ENCODE measurements at places on chromosomes 5 and 9.
A peak's percentile ranks its signal among the peaks of the same experiment; 100 is the strongest.

DNA sequence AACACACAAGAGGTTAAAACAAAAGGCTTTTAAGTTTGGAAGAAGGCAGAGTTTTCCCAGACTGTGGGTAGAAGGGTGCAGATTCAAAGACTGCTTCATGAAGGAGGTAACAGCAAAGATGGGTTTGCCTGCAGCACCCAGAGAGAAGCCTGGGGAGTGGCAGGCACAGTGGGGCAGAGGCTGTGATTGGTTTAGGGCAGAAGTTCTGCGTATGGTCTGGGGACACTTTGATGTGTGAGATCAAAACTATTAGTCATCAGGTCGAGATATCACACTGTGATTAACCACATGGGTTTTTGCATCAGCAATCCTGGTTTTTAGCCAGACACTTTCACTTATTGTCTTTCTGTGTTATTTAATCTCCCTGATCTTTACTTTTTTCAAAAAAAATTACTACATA is 188.8 kb upstream of the GLRA1 start:
- no peak for DNase-seq

GRCh38 chr9:75950998-75951397 is 60.5 kb downstream of the PCSK5 start:
- DNase-seq: no peak

GRCh38 chr9:114246558-114246957 is 76.3 kb upstream of the ORM1 start:
- DNase-seq: peak; percentile 71

DNA sequence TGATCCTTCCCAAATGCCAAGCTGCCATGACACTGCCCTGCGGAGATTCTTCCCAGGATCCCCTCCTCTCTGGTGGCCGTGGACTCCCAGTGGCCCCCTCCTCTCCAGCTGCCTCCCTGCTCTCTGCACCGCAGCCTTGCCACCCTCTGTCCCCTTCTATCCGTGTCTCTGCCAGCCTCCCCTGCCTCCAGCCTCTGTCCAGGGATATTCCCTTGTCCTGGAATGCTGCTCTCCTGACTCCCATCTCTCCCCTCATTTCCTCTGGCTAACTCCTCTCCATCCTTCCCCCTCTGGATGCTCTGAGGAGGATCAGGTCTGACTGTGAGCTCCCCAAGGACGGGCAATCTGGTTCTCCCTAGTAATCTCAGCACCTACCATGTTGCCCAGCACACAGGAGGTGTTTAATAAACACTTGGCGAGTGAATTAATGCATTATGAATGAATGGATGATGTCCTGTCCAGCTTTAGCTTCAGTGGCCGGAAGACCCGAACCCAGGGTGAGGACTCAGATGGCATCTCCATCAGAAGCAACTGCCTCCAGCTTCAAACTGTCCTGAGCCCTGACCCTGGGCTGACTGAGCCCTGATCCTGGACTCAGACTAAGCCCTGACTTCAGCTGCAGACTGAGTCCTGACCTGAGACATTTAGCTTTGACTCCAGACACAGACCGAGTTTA is 7.5 kb upstream of the CRB2 start:
- DNase-seq: no peak

DNA sequence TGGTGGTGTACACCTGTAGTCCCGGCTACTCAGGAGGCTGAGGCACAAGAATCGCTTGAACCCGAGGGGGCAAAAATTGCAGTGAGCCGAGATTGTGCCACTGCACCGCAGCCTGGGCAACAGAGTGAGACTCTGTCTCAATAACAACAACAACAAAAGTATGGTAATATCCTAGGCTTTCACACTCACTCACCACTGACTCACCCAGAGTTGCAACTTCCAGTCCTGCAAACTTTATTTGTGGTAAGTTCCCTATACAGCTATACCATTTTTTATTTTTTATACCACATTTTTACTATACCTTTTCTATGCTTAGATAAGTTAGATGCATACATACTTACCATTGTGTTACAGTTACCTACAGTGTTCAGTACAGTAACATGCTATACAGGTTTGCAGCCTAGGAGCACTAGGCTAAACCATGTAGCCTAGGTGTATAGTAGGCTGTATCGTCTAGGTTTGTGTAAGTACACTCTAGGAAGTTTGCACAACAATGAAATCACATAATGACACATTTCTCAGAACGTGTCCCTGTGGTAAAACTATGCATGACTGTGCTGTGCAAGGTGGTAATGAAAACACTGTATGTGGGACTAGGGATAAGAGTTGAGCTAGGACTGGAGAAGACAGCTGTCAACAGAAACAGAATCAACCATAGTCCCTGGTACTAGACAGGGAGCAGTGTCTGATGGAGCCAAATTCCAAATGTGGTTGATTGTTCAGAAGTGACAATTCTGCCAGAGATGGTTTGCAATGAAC is 109.5 kb upstream of the RAD23B start:
- no peak for DNase-seq
